Activated CD4-positive, CD25-positive, alpha-beta regulatory T cell treated with anti-CD3 and anti-CD28 coated beads, Interleukin-2, amount 50 U/mL, for 24 hours (primary cell): ENCODE measurements at places on chromosomes 2 and 18.

GRCh38 chr2:78870343-78870967 is 155.0 kb upstream of the REG3G start:
- ATAC-seq: no peak

- ATAC-seq: no peak
Measured at GRCh38 chr18:36315736-36316135, 18.2 kb downstream of the FHOD3 start.

- no peak for ATAC-seq
Measured at GRCh38 chr18:57439609-57439968, 4.4 kb downstream of the ONECUT2 start.

GRCh38 chr2:204650611-204651010 is 105.3 kb downstream of the PARD3B start:
- no peak for ATAC-seq

DNA sequence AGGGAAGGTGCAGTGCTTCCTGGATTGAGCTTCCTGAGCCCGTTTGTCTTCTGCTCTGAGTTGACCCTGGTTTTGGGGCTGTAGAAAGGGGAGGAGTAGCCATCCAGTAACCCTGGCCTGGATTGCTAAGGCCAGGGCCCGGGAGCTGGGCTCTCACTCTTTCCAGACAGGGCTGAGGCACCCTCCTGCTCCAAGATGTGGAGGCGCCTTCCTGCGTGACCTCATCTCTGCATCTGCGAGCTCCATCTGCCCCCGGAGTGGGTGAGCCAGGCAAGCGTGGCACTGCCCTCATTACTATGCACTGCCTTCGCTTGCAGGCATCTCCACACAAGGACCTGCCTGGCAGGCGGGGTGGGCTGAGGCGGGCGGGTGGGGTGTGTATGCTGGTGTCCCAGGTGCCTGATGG is 58.0 kb downstream of the RAB31 start:
- ATAC-seq: no peak

- no peak for ATAC-seq
Measured at GRCh38 chr2:143171817-143172216, 42.6 kb downstream of the ARHGAP15 start.

DNA sequence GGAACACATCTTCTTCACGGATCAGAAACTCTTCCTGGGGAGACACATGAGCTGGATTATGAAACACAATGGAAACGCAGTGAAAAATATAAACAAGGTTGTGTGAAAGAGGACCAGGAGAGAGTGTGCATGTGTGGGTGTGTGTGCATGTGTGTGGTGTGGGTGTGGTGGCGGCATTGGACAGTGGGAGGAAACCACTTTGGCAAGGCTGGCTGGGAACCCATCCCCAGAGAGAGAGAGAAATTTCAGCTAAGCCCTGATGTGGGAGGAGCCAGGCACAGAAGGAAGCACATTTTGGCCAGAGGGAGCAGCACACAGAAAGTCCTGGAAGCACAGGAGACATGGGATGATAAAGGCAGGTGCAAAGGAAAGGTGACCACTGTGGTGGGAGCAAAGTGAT is 147.6 kb upstream of the COPS8 start:
- no peak for ATAC-seq

DNA sequence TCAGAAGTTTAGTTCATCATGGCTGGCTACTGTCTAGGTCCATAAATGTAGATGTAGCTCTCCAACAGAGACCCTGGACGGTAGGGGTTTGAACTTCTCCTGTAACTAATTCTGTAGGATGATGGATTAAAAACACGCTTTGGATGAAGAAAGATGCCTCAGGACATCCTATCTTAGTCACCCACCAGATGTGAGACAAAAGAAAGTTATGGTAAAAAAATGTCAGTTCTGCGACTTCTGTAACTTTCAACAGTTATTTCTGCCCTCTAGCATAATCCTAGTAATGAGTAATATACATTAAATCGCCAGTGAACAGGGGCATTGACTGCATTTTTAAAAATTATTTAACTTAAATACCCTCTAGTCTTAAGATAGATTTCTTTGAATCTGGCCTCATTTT is 210.1 kb upstream of the LRATD1 start:
- ATAC-seq: no peak

- ATAC-seq: no peak
Measured at GRCh38 chr2:173059971-173060461, 15.6 kb upstream of the MAP3K20 start.

DNA sequence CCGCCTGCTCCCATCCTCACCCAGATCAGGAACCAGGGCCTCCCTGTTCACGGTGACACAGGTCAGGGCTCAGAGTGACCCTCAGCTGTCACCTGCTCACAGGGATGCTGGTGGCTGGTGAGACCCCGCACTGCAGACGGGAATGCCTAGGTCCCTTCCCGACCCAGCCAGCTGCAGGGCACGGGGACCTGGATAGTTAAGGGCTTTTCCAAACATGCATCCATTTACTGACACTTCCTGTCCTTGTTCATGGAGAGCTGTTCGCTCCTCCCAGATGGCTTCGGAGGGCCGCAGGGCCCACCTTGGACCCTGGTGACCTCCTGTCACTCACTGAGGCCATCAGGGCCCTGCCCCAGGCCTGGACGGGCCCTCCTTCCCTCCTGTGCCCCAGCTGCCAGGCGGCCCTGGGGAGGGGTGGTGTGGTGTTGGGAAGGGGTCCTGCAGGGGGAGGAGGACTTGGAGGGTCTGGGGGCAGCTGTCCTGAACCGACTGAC is 31.7 kb downstream of the GPC1 start:
- no peak for ATAC-seq

DNA sequence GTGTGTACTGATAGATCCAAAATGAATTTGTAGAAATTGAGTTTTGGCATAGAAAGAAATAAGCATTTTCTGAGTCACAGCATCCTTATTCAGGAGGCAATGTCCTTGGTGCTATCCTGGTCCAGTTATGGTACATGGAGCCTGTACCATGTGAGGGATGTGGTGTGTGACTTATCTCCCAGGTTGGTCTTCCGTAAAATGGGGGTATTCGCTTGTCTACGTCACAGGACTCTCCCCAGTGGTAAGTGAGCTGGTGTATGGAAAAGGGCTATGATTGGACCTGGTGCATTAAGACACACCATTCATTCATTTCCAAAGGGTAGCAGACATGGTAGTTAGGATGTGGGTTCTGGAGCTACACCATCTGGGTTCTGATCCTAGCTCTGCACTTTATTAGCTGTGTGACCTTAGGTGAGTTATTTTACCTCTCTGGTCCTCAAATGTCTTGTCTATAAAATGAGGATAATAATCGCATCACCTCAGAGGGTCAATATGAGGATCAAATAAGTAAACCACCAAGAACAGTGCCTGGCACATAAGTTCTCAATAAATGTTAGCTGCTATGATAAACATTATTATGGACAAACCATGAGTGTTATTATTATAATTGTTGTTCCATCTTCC is 119.2 kb downstream of the MYCN start:
- no peak for ATAC-seq

DNA sequence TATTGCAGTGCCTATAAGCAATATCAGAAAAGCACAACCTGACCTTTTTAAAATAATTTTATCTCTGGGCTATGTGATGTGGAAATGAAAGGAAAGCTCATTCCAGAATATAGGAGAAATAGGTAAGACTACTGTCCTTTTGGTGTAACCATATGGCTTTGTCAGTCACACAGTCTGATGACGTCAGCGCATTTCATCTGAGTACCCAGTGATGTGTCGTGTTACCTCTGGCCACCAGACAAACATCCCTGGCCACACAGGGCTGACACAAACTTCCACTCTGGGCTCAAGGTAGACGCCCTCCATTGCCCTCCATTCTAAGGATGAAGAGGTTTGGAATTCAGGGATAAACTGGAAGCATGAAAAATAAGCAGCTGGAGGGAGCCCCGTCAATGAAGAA is 506.7 kb downstream of the CMPK2 start:
- no peak for ATAC-seq

- ATAC-seq: no peak
Measured at GRCh38 chr2:210481601-210482175, 5.1 kb upstream of the LANCL1 start.

- no peak for ATAC-seq
Measured at GRCh38 chr2:20970068-20970467, 73.8 kb downstream of the APOB start.

DNA sequence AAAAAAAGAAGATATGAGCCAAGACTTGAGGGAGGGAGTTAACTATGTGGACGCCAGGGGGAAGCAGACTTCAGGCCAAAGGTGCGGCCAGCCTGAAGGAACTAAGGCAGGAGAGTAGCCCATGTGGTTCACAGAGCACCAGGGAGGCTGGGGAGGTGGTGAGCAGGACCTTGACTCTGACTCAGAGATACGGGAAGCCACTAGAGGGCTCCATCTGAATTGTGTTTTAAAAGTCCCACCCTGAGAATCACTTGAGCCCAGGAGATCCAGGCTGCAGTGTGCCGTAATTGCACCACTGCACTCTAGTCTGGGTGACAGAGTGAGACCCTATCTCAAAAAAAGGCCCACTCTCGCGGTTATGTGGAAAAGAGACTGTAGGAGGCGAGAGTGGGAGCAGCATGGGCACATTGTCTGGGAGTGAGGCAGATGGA is 12.3 kb downstream of the CEP192 start:
- ATAC-seq: peak; percentile 52

GRCh38 chr2:131093696-131094462 is 619 bp upstream of the FAM168B start:
- peak; percentile 80 for ATAC-seq

DNA sequence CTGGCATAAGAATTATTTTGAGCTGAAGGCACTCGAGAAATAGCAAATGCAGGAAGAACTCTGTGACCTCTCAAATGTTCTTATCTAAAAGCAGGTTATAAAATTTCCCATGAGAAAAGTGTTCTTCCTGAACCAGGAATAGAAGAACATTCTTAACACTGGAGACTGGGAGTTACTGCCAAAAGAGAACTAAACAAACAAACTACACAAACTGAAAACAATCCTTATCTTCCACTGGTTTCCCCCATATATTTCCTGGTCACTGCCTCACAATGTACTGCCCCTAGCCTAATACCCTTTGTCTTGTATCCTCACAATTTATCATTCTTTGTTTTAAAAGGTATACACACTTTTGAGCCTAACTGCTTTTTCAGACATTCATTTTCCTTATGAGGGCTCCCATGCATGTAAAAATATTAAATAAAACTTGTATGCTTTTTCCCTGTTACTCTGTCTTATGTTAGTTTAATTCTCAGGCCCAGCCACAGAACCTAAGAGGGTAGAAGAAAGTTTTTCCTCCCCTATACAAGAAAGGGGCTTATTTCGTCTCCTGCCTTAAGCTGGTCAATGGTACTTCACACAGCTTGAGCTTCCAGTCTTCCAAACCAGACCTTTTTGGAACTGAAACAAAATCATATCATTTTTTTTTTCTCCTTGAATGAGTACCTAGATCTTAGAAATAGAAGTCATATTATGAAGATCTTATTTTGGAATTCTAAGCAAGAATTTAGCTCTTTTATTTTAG is 110.6 kb downstream of the MSTN start:
- no peak for ATAC-seq

DNA sequence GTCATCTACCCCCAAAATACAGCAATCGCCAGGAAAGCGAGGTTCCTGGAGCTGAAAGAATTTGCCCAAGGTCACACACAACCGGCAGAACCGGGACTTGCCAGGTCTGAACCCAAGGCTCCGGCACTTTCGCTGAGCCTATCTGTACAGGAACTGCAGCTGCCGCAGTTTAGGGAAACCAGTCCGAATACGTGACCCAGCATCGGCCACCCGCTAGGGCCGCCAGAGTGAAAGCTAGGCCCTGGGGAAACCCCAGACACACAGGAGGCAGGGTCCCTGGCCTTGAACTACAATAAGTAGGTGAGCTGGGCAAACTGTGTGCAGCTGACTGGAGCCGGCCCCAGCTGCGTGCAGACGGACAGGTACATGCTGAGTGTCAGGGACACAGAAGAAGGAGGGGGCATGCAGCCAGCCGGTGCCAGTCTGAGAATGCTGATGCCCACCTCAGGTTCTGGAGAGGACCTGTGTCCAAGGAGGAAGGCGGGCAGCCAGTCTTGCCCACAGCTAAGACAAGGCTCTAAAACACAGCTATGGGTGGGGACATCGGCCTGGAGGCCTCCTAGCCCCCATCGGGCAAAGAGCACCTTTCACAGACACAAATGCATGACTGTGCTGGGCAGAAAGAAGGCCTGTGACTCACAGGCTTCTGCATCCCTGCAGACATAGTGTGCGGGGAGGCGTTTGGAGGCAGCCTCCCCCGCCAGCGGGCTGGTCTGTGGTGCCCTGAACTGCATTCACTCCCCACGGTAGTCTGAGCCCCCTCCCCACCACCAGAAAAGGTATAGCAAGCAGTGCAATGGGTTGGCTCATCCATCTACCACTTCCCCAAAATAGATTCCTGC is 107.4 kb upstream of the ID2 start:
- ATAC-seq: no peak

DNA sequence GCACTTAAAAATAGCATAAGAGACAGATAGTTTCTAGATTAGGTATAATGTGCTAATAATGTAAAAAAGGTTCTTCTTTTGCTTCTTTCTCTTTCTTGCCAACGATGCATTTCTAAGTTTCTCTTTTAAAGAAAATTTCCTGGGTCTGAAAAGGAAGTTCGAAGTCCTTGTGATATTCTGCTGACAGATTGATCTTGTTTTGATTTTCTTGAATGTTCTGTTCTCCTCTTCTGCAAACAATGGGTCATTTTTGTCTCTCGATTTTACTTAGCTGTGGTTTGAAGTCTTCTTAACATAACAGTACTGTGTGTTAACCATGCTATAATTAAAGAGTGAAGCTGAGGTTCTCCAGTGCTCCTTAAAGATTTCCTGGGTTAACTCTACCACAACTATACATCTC is 61.1 kb upstream of the ACYP2 start:
- ATAC-seq: peak; percentile 72

DNA sequence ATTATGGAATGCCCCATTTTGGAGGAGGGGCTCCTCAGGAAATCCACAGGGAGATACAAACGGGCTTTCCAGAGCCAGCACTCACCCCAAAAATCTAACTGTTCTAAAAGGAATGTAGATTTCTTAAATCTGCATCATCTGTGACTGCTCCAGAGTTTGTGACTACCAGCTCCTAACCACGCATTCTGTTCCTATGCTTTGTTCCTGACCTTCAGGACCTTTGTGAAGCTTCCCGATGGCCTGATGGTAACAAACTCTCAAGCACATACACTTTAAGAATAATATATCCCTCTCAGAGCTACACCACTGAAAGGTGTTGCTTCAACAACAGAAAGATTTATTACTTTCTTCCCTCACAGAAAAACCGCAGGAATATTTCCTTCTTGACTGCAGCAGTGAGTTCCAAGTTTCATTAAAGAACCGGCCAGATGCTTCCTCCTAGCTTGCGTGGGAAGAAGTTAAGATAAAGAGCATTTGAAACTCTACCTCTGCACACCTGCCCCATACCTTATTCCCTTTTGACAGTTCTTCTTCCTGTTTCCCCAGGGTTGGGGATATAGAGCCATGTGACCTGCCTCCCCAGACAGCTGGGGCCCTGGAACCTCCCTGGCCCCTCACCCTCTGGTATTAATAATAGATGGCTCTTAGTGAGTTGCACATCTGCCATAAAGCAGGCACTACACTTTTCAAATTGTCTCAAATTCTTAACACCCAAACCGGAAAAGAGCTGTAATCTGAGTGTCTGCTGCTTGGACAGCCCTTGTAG is 40.2 kb upstream of the EML4 start:
- ATAC-seq: no peak

GRCh38 chr2:111239581-111240249 is 119.0 kb downstream of the BCL2L11 start:
- no peak for ATAC-seq

GRCh38 chr2:44929735-44930273 is 11.7 kb upstream of the SIX3 start:
- no peak for ATAC-seq
